Activated CD8-positive, alpha-beta memory T cell treated with anti-CD3 and anti-CD28 coated beads for 1 hour (primary cell): ENCODE measurements at places on chromosomes 7 and 10.

GRCh38 chr7:80732630-80733029 is 94.2 kb downstream of the CD36 start:
- no peak for DNase-seq

GRCh38 chr7:116097365-116098009 is 66.9 kb upstream of the TFEC start:
- DNase-seq: no peak

GRCh38 chr10:11010582-11010981 is 7.1 kb upstream of the CELF2 start:
- DNase-seq: no peak

GRCh38 chr10:86648704-86649427 is 5.5 kb upstream of the OPN4 start:
- DNase-seq: no peak

DNA sequence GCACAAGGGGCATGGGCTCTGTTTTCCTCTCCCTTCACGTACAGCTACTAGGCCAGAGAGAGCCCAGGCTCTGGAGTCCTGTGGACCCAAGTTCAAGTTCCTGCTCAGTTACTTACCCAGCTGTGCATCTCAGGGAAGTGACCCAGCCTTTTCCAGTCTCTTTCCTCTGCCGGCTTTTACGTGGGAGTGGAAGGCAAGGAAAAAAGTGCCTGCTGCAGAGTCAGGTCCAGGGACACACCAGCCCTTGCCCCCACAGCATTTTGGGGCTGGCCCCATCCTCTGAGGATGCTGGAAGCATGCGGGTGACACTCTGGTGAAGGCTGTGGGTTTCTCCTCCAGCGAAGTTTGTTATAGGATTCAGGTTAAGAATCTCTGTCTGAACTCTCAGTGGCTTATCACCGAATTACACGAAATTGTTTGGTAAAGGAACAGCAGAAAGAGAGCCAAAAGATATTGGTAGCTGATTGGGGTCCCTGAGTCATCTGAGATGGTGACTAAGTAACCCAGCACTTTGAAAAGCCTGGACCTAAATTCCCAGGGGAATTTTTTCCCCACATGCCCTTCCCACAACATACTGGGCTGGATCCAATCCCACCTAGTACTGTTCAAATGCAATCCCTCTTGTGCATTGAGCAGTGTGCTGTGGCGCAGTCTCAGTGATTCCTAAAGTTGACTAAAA is 424.3 kb downstream of the RPS24 start:
- no peak for DNase-seq

GRCh38 chr7:74625446-74625845 is 32.1 kb upstream of the GTF2I start:
- DNase-seq: no peak

GRCh38 chr10:43890124-43890523 is 241.4 kb upstream of the ZNF32 start:
- DNase-seq: no peak

DNA sequence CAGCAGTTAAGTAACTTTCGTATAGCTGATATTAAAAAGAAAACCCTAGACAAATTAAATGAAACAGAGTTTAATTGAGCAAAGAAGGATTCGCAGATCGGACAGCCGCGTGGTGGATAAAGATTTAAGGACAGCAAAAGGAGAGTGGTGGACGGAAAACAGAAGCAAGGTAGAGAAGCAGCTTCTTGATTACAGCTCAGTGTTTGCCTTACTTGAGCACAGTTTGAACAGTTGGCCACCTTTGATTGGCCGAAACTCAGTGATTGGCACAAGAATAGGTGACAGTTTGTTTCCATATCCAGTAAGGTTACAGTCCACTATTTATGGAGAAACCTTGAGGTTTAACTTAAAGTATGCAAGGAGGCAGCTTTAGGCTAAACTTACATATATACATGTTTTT is 231.7 kb downstream of the GALNT17 start:
- no peak for DNase-seq

- no peak for DNase-seq
Measured at GRCh38 chr7:66778201-66778600, 37.7 kb downstream of the RABGEF1 start.

GRCh38 chr10:43904844-43905243 is 256.2 kb upstream of the ZNF32 start:
- DNase-seq: no peak

DNA sequence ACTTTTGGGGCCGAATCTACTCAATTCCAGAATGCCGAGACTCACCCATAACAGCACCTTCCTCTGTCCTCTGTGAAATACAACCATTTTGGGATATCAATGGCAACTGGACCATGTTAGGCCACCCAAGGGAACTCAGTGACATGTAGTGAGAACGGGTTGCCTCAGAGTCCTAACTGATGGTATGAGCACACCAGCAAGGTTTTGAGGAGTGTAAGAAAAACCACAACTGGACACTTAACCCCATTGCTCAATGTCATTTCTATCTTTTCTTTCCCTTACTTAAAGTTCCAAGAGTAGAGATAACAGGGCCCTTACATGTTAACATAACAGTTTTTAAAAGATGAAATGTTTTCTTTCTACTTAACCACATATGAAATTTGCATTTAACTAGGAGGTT is 67.1 kb downstream of the TNS3 start:
- DNase-seq: no peak

- DNase-seq: no peak
Measured at GRCh38 chr7:96499532-96499931, 177.6 kb upstream of the SLC25A13 start.

GRCh38 chr10:79505829-79506228 is 6.5 kb upstream of the EIF5AL1 start:
- no peak for DNase-seq

GRCh38 chr10:28215930-28216329 is 86.9 kb downstream of the MPP7 start:
- DNase-seq: no peak

GRCh38 chr10:11528286-11528685 is 83.2 kb downstream of the USP6NL start:
- no peak for DNase-seq

DNA sequence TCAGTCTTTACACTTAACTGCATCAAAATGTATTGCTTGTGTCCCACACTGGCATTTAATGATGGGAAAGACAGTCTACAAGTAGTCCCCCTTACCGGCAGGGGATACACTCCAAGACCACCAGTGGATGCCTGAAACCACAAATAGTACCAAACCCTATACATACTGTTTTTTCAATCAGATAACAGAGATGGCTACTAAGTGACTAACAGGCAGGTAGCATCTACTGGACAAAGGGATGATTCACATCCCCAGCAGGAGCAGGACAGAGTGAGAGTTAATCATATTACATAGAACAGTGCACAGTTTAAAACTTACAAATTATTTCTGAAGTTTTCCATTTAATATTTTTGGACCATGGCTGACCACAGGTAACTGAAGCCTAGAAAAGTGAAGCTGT is 13.2 kb downstream of the TMEM243 start:
- DNase-seq: no peak

- peak; percentile 68 for DNase-seq
Measured at GRCh38 chr10:79374312-79375191, 27.3 kb downstream of the PPIF start.
